ENCODE measurements at places on chromosomes 2 and 18.

DNA sequence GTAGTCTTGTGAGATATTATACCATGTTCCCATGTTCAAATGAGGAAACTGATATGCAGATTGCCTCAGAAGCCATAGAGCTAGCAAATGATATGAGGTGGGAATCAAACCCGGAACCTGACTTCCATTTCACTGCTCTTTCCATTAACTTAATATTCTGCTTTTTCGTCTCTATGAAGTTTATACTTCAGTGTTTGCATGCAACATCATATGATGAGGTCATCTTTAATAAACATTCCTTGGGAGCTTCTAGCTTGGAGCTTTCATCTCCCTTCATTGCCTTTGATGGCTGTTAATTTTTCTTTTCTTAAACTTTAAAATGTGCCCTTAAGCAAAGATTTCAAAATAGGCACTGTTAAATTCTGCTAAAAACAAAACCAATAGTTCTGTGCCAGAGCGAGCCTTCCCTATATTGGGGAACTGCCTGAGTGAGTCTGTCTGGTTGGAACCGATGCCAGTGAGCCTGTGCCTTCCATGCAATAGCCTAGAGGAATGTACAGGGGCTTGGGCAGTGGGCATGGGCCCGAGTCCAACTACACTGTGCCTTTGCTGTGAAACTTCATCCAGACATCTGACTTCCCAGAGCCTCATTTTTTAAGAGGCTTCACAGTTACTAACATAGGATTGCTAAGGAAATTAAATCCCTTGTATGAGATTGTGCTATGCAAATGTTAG is 91.1 kb upstream of the TMEM200C start:
- no peak for DNase-seq

- no peak for DNase-seq
Measured at GRCh38 chr2:16093639-16094529, 153.5 kb downstream of the MYCN start.

- no peak for DNase-seq
Measured at GRCh38 chr2:53114991-53115390, 652.6 kb upstream of the CHAC2 start.

GRCh38 chr2:65465857-65466256 is 33.5 kb upstream of the SPRED2 start:
- DNase-seq = peak; percentile 87

- DNase-seq = no peak
Measured at GRCh38 chr2:42796427-42797248, 4.3 kb upstream of the HAAO start.

GRCh38 chr2:172640389-172640788 is 84.5 kb downstream of the PDK1 start:
- DNase-seq = no peak

GRCh38 chr18:57273194-57273593 is 79.2 kb upstream of the ST8SIA3 start:
- DNase-seq = no peak

All from NCI-H524 treated with DMSO at 0.1 percent for 48 hours (cell line).